ENCODE measurements at places on chromosomes 5 and 9. TPM values are rescaled to one million over a fixed set of nuclear protein-coding genes. Genes with fewer than 3 reads are reported as not detected.

Gene SPOCK1
- 1.6 TPM for total RNA-seq

Gene HTR4
- total RNA-seq: not detected

Gene LCN9
- not detected for total RNA-seq

Gene PCDHB1
- total RNA-seq: not detected

Gene SMIM32
- not detected for total RNA-seq

Gene PRUNE2
- 4.9 TPM for total RNA-seq

Gene SLC6A7
- total RNA-seq: not detected

Gene BTNL8
- total RNA-seq: not detected

Gene BRD3OS
- total RNA-seq: 7.8 TPM

Gene ACSL6
- total RNA-seq: 0.57 TPM

Gene HACD4
- total RNA-seq: 0.44 TPM

Gene ARL14EPL
- total RNA-seq: not detected

Gene ADRA1B
- under 0.01 TPM for total RNA-seq

Gene ACOT12
- not detected for total RNA-seq

Gene FAM151B
- 1.9 TPM for total RNA-seq

Gene CMYA5
- total RNA-seq: not detected

Gene NRG2
- total RNA-seq: 0.57 TPM

Gene PCDHGC4
- 0.49 TPM for total RNA-seq

Measured in bladder microvascular endothelial cell (primary cell).